A172 (cell line): ENCODE measurements at places on chromosomes 1 and 21.

DNA sequence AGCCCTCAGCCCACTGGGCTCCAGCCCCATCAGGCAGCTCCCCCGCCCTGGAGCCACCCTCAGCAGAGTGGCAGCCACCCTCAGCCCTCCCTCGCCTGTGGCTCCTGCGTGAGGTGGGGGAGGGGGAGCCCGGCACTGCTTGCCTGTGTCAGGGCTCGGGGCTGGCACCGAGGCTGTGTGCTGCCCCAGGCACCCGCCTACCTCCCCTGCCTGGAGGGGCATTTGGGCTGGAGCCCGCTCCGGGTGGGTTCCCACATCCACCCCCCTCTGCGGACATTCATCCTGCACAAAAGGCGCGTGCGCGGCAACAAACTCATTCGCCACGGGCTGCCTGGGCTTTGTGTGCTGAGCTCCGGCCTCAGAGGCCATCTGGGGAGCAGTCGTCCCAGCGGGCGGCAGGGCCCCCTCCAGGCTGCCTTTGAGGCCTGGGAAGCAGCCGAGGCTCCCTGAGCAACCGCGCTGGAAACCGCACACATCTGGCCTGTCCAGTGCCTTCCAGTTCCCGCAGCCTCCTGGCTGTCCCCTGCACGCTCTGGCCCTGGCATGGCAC is 12.6 kb upstream of the TNFRSF14 start:
- no peak for DNase-seq

DNA sequence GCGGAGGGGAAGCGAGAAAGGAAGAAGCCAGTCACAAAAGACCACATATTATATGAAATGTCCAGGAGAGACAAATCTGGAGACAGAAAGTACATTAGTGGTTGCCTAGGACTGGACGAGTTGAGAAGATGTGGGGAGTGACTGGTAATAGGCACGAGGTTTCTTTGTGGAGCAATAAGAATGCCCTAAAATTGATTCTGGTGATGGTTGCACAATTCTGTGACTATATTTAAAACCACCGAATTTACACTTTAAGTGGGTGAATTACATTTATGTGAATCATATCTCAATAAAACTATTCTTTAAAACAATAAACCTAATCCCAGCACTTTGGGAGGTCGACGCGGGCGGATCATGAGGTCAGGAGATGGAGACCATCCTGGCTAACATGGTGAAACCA is 63.1 kb downstream of the ZNF281 start:
- DNase-seq = peak; percentile 75

- DNase-seq = no peak
These were observed 73.1 kb upstream of the LRRN2 start for GRCh38 chr1:204758601-204759000.

- no peak for DNase-seq
These were observed 187.1 kb downstream of the HIVEP3 start for GRCh38 chr1:41731516-41732030.

GRCh38 chr1:23906731-23907130 is 6.4 kb downstream of the CNR2 start:
- DNase-seq = no peak

DNA sequence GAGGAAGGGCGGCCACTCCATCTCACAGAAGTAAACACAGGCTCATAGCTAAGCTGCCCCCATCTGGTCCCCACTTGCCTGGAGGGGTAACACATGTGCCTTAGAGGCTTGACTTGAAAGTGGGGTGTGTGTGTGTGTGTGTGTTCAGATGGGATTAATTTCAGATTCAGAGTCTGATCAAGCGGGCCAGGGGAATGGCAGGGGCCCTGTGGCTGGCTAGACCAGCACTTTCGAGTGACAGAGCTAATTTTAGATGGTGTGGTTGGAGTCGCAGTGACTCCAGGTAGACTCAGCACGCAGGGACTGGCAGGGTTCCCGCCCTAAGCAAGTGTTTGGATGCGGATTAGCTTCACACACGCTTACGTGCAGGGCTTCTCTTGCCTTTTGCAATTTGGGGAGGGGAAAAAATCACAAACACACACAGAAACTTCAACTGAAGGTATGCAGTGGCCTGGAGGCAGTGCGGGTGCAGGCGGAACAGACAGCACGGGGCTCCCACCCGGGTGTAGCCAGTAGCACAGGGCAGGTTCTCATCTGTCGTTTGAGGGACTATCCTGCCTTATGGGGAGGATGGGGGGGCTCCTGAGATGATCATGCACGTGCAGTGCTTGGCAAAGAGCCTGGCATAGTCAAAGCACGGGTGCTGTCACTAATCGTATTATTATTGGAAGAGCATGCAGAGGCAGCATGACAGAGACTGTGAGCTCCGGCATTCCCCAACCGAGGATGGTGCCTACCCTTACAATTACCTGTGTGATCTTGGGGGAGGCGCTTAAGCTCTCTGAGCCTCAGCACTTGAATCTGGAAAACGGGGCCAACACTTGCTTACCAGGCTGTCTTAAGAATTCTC is 1.3 kb downstream of the EDN2 start:
- no peak for DNase-seq

GRCh38 chr1:159077120-159077961 is 775 bp upstream of the AIM2 start:
- peak; percentile 30 for DNase-seq

DNA sequence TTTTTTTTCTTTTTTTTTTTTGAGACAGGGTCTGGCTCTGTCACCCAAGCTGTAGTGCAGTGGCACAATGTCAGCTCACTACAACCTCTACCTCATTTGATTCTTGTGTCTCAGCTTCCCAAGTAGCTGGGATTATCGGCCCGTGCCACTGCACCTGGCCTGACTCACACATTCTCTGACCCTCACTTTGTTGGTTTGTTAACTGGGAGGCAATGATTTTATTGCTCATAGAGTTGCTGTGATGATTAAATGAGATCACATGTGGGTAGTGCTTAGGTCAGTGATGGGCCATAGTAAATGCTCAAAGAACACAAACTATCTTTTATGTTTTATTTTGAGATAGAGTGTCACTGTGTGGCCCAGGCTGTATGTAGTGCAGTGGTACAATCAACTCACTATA is 47.3 kb upstream of the SSBP3 start:
- DNase-seq = no peak

DNA sequence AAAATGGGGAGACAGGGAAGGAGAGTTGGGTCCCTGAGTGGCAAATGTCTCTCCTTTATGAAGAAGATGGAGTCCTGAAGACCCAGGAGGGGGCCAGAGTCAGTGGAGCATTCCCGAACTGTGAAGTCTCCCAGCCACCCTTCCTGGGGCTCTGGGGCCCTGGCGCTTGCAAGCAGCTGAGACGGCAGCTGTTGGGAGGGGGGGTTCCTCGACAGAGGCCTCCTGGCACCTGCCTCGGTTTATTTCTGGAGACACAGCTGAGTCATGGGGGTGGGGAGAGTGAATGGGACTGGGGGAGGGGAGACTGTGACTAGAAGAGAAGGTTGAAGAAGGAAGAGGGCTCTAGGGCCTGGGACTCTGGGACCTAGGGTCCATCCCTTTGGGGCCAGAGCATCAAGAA is 14.0 kb downstream of the NES start:
- peak; percentile 63 for DNase-seq

GRCh38 chr1:75999034-75999433 is 66.8 kb upstream of the ASB17 start:
- peak; percentile 1 for DNase-seq

GRCh38 chr1:73903092-73903491 is 294.9 kb downstream of the LRRIQ3 start:
- no peak for DNase-seq

- DNase-seq = peak; percentile 39
These were observed 19.7 kb downstream of the ACBD6 start for GRCh38 chr1:180482425-180483275.

DNA sequence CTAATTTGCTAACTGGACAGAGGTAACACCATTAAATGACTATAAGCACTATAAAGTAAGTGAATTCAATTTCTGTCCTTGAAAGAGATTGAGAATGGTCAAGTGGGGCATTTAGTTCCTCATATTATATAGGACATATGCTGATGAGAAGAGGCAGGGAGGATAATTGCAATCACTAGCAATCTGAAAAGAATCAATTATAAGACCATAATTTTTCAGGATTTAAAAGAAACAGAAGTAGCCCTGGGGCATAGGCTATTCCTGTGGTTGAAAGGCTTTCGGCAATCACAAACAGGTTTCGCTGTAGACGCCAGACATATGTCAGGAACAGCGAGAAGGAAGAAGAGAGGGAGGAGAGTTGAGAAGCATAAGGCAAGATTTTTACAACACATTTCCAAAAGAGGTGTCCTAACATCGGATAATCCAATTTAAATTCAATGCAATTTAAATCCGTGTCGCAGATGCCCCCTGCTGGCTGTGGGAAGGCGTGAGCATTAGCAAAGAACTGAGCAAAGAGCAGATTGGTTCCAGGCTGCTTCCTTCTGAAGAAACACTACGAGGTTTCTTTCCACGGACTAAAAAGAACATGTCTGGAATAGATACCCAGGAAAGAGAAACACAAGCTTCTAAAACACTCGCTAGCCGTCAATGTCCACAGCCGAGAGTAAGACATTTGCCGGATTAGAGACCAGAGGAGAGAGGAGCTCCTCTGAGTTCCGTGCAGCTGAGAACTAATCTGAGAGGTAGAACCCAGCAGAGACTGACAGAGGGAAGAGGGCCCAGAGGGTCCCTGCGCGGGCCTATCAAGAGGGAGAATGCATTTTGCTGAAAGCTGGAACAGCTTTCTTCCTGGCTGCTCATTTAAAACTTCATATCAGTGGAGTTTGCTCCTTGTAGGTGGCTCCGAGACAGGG is 27.9 kb downstream of the RGS5 start:
- peak; percentile 58 for DNase-seq

DNA sequence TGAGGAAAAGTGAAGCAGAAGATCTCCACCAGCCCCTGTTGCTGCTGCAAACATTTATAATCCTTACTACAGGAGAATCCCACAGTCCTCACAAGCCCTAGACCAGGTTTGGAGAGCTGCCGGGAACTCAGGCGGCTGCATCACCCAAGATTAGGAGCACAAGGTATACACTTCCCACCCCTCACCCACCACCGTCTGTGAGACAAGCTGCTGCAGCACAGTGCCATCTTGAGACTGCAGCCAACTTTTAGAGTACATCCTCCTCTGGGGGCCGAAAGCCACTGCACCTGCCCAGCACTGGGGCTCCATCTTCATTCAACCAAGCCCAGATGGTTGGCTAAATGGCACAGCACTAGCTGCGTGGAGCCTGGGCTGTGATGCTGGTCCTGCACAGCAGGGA is 13.8 kb downstream of the OLFML3 start:
- DNase-seq = no peak

DNA sequence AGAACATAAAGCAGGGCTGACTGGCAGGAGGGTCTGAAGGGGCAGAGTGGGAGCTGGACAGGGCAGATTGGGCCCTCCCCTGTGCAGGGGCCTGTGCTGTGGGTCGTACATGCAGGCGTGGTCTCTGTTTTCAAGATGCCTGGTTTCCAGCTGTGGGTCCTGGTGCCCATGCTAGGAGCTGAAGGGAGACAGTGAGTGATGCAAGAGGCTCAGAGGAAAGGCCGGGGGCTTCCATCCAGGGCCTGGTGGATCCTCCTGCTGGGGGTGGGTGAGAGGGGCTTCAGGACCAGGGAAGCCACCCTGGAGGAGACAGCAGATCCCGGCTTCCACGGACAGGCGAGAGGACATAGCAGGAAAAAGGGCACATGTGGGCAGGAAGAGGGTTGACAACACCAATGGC is 349.0 kb upstream of the VAMP3 start:
- no peak for DNase-seq

DNA sequence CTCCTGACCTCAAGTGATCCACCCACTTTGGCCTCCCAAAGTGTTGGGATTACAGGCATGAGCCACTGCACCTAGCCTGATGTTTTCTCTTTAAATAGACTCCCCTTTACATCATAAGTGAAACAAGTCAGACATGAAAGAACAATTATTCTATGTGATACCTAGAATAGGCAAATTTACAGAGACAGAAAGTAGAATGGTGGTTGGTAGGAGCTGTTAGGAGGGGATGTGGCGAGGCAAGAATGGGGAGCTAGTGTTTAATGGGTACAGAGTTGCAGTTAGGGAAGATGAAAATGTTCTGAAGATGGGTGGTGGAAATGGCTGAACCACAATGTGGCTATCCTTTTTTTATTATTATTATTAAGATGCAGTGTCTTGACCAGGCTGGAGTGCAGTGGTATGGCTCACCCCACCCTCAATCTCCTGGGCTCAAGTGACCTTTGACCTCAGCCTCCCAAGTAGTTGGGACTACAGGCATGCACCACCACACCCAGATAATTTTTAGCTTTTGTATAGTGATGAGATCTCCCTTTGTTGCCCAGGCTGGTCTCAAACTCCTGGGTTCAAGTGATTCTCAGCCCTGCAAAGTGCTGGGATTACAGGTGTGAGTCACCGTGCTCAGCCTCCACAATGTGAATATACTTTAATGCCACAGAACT is 28.4 kb downstream of the ELF3 start:
- no peak for DNase-seq

DNA sequence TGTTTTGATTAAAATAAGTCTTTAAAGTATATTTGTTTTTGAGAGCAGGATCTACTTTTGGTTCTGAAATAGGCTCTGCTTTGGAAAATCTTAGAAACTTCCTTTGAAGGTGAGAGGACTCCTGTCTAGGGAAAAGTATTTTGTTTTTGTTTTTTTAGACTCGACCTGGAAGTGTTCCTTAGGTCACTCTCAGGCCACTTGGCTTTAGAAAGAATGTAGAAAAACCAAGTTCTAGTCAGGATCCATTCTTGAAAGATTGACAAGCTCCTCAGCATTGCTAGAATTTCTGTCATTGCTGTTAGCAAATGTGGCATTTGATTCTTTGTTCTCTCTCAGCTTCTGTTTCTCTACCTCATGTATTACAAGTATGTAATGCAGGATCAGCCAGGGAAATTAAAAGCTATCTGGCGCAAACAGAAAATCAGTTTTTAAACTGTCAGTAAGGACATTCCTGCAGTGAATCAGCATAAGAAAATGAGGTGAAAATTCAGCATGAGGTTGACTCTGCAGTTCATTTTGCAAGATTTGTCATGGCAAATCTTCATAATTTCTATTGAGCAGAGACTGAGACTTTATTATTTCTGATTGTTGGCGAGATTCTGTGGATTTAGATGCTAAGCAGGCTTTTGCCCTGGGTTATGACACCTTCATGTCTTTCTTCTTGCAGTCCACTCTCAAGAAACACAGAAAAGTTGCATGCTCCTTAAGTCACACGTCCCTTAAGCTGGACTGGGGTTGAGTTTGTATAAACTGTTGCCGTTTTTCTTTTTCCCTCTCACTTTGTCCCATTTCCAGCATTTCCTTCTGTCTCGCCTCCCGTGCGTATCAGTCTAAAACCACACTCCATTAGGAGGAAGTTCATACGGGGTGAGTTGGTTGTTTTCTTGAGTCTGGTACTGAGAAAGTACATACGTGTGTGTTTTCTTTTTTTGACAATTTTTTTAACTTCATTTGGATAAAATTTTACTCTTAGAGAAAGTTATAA is 12.6 kb downstream of the NTPCR start:
- DNase-seq = no peak

DNA sequence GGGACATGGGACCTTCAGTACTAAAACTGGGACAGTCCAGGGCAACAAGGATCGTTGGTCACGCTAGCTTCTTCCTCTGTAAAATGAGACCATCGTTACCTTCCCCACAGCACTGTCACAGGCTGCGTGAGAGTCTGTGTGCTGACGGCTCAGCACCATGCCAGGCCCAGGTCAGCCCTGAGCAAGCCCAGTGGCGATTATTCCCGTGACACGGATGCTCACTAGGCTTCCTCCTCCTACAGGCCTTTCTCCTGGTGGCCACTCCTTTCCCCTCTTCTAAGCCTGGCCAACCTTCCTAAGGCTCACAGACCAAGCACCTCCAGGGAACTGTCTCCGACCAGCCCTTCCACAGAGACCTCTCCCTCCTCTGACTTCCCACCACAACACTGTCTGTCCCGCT is 69.3 kb upstream of the RUNX3 start:
- no peak for DNase-seq

- DNase-seq = peak; percentile 84
These were observed 92.6 kb downstream of the NID1 start for GRCh38 chr1:235972311-235972689.

GRCh38 chr1:42037586-42037985 is 115.6 kb upstream of the GUCA2B start:
- DNase-seq = no peak
